ENCODE measurements at places on chromosomes 5 and 9.

- no peak for DNase-seq
Measured at GRCh38 chr5:143987751-143988560, 176.0 kb downstream of the HMHB1 start.

- no peak for DNase-seq
Measured at GRCh38 chr9:129511285-129511900, 109.5 kb downstream of the C9orf50 start.

- DNase-seq, result no peak
Measured at GRCh38 chr5:179183481-179183880, 123.3 kb downstream of the ZNF354C start.

GRCh38 chr9:126838055-126838811 lies 22.2 kb upstream of the ZBTB34 start:
- DNase-seq, result no peak

- no peak for DNase-seq
Measured at GRCh38 chr5:171850324-171850947, 64.8 kb downstream of the SMIM23 start.

DNA sequence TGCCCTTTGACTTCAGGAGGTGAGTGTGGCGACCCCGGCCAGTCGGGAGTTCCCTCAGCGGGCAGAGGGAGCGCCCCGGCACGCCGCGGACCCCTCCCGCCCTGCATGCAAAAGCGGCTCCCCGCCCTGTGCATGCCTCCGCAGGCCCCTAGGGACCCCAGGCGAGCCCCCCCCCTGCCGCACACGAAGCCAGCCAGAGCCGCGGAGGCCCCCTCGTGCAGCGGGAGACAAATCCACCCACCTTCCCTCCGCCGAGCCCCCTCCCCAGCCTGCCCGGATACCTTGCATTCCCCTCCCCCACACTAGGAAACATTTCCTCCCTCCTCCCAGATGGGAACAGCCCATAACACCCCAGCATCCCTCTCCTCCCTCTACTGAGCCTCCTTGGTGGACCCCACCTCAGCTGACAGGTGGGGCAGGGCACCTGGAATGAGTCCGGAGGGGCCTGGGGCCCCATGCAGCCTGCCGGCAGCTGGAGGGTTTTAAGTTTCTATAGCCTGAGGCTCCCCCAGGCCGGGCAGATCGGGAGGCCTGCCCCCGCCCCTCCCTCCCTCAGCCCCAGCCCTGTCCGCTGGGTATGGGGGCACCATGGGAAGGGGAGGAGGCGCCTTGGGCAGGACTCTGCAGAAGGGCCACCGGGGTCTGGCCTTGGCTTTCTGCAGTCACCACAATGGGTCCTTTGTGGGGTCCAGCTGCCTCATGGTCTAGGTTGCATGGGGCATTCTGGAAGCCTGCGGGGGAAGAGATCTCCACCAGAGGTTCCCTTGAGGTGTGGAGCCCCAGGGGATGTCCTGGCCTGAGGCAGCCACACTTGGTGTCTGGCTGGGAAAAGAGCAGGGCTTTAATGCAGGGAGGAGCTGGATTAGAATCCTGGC lies 601 bp downstream of the ERGIC1 start:
- no peak for DNase-seq
